ENCODE measurements at places on chromosomes 11 and 22.

DNA sequence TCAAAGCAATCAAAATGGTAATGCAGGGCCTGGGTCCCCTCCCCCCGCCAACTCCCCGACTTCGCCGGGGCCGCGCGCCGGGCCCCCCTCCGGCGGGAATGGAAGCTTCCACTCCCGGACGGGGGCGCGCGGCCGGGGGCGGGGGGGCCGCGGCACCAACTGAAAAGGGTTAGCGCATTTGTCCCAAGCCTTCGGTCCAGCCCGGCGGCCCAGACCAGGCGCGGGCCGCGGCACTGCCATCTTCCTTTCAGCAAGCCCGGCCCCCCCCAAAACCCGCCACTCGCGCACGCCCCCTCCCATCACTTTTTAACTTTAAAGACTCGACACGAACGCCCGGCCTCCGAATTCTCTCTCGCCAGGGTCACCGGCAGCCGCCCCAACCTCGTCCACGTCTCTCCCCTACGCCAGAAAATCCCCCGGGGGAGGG is 2.8 kb downstream of the PHF21B start:
- peak; percentile 80 for DNase-seq

- DNase-seq: no peak
Observed at GRCh38 chr11:629237-629583, 2.2 kb upstream of the SCT start.

GRCh38 chr11:3219281-3219892 is 774 bp upstream of the MRGPRG start:
- DNase-seq: no peak

GRCh38 chr11:111387363-111387762 is 8.3 kb upstream of the POU2AF1 start:
- DNase-seq: no peak

DNA sequence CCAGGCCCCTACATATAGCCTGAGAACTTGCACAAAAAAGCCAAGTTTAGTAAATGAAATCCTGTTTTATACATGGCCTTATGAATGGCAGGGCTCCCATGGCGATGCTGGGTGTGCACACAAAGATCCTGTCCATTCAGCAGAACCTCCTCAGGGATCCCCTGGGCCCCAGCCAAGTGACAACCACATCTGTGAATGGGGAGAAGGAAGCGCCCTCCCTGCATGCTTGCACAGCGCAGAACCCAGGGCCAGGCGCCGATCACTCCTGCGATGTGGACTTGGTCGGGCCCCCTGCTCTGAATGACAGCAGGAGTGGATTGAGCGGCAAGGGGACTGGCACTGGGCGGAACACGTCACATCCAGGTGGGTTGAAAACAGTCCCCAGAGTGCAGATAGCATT is 4.5 kb upstream of the CDC42EP2 start:
- no peak for DNase-seq

DNA sequence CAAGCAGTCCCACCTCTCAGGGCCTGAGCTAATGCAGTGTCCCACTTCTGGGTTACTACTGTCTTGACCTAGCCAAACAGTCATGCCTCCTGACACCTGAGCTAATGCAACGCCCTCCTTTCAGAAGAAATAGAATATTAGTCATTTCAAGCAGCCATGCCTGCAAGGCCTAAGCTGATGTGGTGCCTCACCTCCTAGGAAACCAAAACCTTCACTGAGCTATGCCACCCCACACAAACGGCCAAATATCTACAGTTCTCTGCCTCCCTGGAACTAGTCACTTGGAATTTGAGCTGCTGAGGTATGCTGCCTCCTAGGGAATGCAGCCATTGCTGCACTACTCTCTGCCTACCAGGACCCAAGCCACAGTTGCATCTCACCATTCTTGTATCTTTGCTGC is 8.3 kb upstream of the MS4A6E start:
- DNase-seq: no peak

GRCh38 chr22:36049678-36049997 is 21.0 kb upstream of the RBFOX2 start:
- DNase-seq: no peak

GRCh38 chr11:9691865-9692264 is 28.0 kb downstream of the SWAP70 start:
- no peak for DNase-seq

- no peak for DNase-seq
Observed at GRCh38 chr11:130208241-130209127, 48.9 kb downstream of the ST14 start.

- DNase-seq: peak; percentile 80
Observed at GRCh38 chr11:63882555-63883242, 34.3 kb downstream of the RCOR2 start.

DNA sequence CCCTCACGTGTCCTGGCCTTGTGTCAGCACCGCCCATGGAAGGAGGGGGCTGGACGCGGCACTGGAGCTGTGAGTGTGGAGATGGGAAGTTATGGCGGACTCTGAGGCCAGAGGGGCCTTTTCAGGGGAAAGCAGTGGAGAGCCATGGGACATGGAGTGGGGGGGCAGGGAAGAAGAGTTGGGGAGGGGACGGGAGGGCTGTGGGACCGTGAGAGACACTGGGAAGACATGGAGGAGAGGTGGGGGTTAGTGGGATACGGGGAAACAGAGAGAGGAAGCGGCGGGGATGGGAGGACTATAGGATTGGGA is 58.2 kb downstream of the FBXO7 start:
- no peak for DNase-seq

- DNase-seq: no peak
Observed at GRCh38 chr22:37167981-37168647, 18.4 kb upstream of the IL2RB start.

- DNase-seq: no peak
Observed at GRCh38 chr22:37211075-37211865, 1.0 kb downstream of the SSTR3 start.

DNA sequence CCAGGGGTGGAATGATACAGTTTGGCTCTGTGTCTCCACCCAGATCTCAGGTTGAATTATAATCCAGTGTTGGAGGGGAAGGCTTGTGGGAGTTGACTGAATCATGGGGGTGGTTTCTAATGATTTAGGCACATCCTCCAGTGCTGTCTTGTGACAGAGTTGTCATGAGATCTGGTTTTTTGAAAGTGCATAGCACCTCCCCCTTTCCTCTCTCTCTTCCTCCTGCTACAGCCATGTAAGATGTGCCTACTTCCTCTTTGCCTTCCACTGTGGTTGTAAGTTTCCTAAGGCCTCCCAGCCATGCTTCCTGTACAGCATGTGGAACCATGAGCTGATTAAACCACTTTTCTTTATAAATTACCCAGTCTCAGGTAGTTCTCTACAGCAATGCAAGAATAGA is 45.1 kb downstream of the THAP12 start:
- no peak for DNase-seq

GRCh38 chr11:18802381-18803257 is 11.0 kb upstream of the PTPN5 start:
- DNase-seq: peak; percentile 41

- DNase-seq: no peak
Observed at GRCh38 chr22:40524392-40525249, 111.9 kb downstream of the MRTFA start.

- no peak for DNase-seq
Observed at GRCh38 chr11:122714484-122714883, 59.0 kb downstream of the UBASH3B start.

- no peak for DNase-seq
Observed at GRCh38 chr11:112106070-112106469, 19.4 kb downstream of the SDHD start.

- DNase-seq: no peak
Observed at GRCh38 chr11:9150926-9151325, 59.5 kb upstream of the SCUBE2 start.

GRCh38 chr11:1574238-1574932 is 2.3 kb upstream of the DUSP8 start:
- DNase-seq: peak; percentile 70

- DNase-seq: no peak
Observed at GRCh38 chr22:48089601-48090331, 1327.3 kb downstream of the TBC1D22A start.

GRCh38 chr11:67666676-67667489 is 7.5 kb downstream of the ALDH3B2 start:
- no peak for DNase-seq

- DNase-seq: peak; percentile 10
Observed at GRCh38 chr11:15905366-15906104, 450.8 kb downstream of the SOX6 start.

DNA sequence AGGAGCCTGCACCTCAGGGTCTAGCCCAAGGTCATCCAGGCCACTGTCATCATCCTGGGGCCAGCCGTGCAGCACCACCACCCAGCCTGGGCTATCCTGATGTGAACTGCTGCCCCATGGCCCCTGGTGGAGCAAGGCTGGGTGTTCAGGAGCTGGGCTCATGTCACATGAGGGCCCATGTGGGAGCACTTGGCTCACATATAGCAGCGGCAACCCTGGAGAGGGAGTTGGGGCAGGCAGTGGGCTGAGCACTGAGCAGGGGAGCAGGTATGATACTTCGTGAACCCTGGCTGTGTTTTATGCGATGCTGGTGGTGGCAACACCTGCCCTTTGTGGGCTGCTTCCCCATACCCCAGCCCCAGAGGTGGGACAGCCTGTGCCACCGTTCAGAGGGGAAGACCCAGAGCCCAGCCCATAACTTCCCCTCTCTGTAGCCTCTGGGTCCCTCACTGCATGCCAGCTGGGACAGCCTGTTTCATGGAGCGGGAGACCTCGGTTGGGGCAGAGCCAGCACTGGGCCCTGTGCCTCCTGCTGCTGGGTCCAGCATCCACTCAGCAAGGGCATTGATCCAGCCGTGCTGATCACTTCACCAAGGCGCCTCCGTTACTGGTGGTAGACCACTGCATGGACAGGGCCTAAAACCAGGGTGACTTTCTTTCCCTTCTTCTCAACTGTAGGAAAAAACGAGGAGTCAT is 62.5 kb upstream of the SUSD2 start:
- DNase-seq: no peak

- no peak for DNase-seq
Observed at GRCh38 chr11:61946894-61947293, 3.3 kb upstream of the BEST1 start.

DNA sequence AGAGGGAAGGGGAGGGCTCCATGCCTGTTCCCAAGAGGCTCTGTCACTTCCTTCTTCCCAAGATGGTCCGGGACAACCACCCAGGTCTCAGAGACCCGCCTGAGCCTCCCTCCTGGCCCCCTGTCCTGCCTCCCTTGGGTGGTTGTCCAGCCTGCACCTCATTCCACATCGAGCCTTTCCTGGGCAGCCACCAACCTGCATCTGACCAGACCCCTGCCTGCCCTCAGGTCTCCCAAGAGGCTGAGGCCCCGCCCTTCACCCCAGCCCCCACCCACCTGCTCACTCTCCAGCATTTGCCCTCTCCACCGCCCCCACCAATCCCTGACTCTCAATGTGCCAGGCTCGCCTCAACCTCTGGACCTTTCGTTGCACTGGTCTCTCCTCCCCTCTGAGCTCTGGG is 97.5 kb upstream of the LMO1 start:
- DNase-seq: no peak

DNA sequence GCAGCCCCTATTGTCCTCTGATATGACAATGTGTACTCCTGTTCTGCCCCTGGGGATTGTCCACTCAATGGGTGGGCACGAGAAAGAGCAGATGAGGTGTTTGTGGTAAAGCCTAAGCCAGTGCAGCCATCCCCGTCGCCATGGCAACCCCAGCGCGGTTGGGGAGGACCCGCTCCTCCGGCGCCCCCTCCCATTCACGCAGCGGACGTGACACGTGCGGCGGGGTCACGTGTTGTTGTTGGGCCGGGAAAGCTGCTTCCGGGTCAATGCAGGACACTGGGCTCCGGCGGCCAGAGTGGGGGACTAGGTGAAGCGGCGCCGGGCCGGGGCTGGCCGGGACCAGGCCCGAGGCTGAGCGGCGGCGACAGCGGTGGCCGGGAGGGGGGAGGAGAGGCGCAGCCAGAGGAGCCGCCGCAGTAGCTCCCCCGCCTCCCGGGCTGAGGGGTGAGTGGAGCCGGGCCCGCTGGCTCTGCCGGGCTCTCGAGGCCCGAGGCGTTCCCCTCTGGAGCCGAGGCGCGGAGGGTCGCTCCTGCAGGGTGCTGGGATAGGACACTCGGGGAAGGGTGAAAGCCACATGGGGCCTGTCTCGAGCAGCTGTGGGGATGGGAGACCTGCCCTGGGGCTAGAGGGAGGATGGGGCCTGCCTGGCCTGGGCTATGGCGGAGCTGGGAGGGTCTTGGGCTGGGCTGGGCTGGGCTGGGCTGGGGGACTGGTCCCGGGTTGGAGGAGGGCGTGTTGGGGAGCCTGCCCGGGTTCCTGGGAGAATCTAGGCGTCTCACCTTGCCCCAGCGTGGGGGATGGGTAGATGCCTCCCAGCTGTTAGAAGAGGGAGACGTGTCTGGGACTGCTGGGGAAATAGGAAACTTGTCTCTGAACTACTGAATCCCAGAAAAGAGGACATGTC is at the start of gene TBCEL:
TSS of gene TBCEL (plus strand) at position 255 of the 904 bp plus-strand sequence. CDS start 21,589 bp downstream, outside the sequence.
- DNase-seq: peak; percentile 96

GRCh38 chr11:68311160-68312116 is 953 bp upstream of the LRP5 start:
- DNase-seq: no peak

DNA sequence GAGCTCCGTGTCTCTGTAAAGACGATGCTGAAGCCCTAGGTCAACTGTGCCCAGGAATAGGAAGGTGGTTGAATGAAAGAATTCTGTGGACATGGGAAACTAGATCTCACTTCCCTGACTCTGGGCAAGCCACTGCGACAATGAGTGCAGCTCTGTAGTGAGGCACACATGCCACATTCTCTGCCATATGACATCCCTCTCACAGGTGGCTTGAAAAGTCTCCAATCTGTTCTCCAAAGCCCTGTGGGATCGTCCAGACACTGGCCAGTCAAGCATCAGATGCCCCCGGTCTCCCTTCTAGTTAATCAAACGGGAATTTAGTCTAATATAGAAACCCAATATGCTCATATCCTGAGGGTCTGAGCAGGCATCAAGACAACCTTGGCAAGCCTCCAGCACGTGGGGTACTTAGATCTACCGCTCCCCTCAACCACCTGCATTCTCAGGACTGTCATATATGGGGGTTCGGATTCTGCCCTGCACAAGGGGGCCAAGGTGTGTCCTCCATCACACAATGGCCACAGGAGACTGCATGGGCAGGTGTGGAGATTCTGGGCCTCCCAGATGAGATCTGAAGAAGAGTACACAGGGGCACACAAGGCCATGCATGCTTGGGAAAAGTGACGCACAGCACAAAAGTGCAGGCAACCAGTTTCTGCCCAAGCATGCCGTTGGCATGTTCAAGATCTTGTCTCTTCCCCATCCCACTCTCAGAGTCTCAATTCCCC is 11.9 kb downstream of the DKK3 start:
- no peak for DNase-seq

GRCh38 chr22:30826670-30827355 is 132.1 kb downstream of the OSBP2 start:
- DNase-seq: no peak
